ENCODE measurements at places on chromosomes 3 and 15. TPM values are rescaled to one million over a fixed set of nuclear protein-coding genes. Genes with fewer than 3 reads are reported as not detected.

ARIH2 gene
- 52.5 TPM for total RNA-seq

KLHL6 gene
- not detected for total RNA-seq

GPR171 gene
- not detected for total RNA-seq

ITIH1 gene
- not detected for total RNA-seq

WNT5A gene
- total RNA-seq: 1.2 TPM

SYNM gene
- 32.3 TPM for total RNA-seq

C3orf62 gene
- 1.5 TPM for total RNA-seq

ZFAND6 gene
- total RNA-seq: 95.1 TPM

ARGFX gene
- not detected for total RNA-seq

SLC28A2 gene
- not detected for total RNA-seq

HRG gene
- not detected for total RNA-seq

NT5DC2 gene
- total RNA-seq: 86.6 TPM

CLASP2 gene
- total RNA-seq: 15.0 TPM

TPRG1 gene
- total RNA-seq: 0.14 TPM

FSIP1 gene
- total RNA-seq: 1.6 TPM

SV2B gene
- total RNA-seq: 0.12 TPM

NCKIPSD gene
- total RNA-seq: 8.8 TPM

CDHR4 gene
- 0.17 TPM for total RNA-seq

GOLGA6D gene
- not detected for total RNA-seq

FOXL2 gene
- total RNA-seq: 4.3 TPM

CHRFAM7A gene
- total RNA-seq: 7.1 TPM

HIGD2B gene
- not detected for total RNA-seq

MESP2 gene
- total RNA-seq: 0.24 TPM

NME9 gene
- not detected for total RNA-seq

AHSG gene
- total RNA-seq: 0.13 TPM

CADM2 gene
- total RNA-seq: 0.28 TPM

TMPRSS7 gene
- 0.06 TPM for total RNA-seq

MUC20 gene
- 0.64 TPM for total RNA-seq

PCCB gene
- 28.8 TPM for total RNA-seq

SEMA7A gene
- 1.3 TPM for total RNA-seq

AVEN gene
- total RNA-seq: 23.8 TPM

MINAR1 gene
- total RNA-seq: 0.61 TPM

WDR93 gene
- total RNA-seq: 0.13 TPM

LRRN1 gene
- total RNA-seq: not detected

P2RY13 gene
- total RNA-seq: not detected

SECISBP2L gene
- 5.3 TPM for total RNA-seq

MCF2L2 gene
- 0.13 TPM for total RNA-seq

ARL6 gene
- 4.0 TPM for total RNA-seq

FRG2C gene
- not detected for total RNA-seq

GOLGA8J gene
- total RNA-seq: not detected

GASK1A gene
- total RNA-seq: not detected

C3orf49 gene
- total RNA-seq: not detected

IL17RB gene
- 0.83 TPM for total RNA-seq

SH3GL3 gene
- 0.68 TPM for total RNA-seq

SPESP1 gene
- total RNA-seq: not detected

MUC4 gene
- total RNA-seq: 0.02 TPM

OXSM gene
- total RNA-seq: 18.6 TPM

SPATA12 gene
- 0.30 TPM for total RNA-seq

POTEB gene
- total RNA-seq: not detected

SLC28A1 gene
- 0.03 TPM for total RNA-seq

ARHGEF26 gene
- total RNA-seq: 11.2 TPM

NR1I2 gene
- not detected for total RNA-seq

CHRNA7 gene
- total RNA-seq: 3.5 TPM

GABRG3 gene
- 0.62 TPM for total RNA-seq

GABRA5 gene
- 104 TPM for total RNA-seq

WDR72 gene
- total RNA-seq: 5.9 TPM

ITPR1 gene
- 6.4 TPM for total RNA-seq

CP gene
- 5.7 TPM for total RNA-seq

EPHB1 gene
- total RNA-seq: 0.05 TPM

Data from A549 treated with Hydrocortisone at 1 μM for 4 hours (cell line).